Stimulated activated CD8-positive, alpha-beta memory T cell treated with anti-CD3 and anti-CD28 coated beads, Interleukin-7, amount 100 ng/mL, for 24 hours (primary cell): ENCODE measurements at places on chromosomes 7 and 10.

GRCh38 chr7:134104166-134104565 lies 23.0 kb upstream of the LRGUK start:
- DNase-seq, result no peak

GRCh38 chr7:121303422-121304101 lies 25.2 kb upstream of the WNT16 start:
- DNase-seq, result no peak

GRCh38 chr10:15211464-15211979 lies 43.0 kb upstream of the NMT2 start:
- DNase-seq, result no peak

DNA sequence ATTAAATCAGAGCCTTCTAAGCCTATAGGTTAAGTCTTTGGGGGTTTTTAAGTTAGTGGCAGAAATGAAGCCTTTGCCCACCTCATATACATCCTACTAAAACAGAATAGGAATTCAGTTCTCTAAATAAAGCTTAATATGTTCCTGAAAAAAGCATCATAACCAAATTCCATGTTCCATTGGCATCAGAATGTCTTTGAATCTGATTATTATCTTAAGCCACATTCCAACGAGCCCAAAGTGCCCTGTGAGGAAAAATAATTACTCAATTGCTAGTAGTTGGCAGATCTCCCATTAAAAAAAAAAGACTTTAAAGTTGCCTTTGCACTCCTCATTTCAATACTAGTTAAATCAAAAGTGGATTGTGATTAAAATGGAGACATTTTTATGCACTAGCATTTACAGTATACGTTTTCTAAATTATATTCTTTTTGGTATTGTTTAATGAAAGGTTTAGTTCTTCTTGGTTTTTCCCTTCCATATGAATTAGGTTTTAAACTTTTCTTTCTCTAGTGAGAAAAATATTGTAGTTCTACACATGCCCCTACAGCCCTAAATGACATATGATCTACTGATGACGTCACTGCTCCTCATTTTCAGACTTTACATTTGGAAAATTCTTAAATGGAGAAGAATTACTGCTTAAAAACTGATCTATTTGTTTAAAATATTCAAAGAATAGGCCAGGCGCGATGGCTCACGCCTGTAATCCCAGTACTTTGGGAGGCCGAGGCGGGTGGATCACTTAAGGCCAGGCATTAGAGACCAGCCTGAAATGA lies 54.3 kb upstream of the CABCOCO1 start:
- DNase-seq, result no peak

GRCh38 chr10:61701706-61702105 lies 39.0 kb downstream of the CABCOCO1 start:
- DNase-seq, result no peak

DNA sequence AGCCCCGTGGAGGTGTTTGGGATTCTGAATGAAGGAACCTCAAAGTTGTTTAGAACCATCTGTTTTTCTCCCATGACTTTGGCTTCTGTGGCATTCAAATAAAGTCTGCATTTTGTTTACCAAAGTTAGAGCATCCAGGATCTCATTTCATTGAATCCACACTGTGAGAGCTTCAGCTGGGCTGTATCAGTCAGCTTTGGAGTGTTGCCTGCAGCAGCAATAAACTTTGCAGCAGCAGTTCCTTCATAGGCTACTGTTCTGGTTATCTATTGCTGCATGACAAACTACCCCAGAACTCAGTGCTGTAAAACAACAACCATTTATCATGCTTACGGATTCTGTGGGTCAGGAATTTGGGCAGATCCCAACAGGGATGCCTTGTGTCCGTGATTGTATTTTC lies 1575.2 kb upstream of the LRRTM3 start:
- DNase-seq, result no peak

- DNase-seq, result no peak
Observed at GRCh38 chr10:133229265-133230043, 563 bp upstream of the UTF1 start.

DNA sequence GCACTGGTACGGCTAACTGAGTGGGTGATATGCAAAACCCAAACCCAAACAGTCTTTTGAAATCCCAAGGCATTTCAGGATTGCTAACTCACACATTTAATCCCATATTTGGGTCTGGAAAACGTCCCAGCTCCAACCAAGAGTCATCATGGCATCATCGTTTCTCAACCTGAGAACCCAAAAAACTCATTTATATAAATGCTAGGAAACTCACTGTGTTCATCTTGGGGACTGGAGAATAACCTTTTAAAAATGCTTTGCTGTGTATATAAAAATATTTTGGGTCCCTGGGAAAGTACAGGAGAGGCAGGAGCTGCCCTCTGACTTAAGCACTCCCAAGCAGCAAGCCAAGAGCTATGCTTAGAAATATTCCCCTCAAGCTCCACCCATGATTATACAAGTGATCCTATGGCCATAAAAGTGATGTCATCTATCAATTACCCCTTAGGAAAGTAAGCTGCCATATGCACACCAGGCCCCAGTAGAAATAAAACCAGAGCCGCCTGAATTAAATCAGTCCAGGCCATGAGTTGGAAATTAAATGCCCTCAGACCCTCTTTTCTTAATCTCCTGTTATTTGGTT lies 352.1 kb downstream of the FRMD4A start:
- no peak for DNase-seq

- DNase-seq, result no peak
Observed at GRCh38 chr10:44564361-44564760, 179.5 kb upstream of the CXCL12 start.

DNA sequence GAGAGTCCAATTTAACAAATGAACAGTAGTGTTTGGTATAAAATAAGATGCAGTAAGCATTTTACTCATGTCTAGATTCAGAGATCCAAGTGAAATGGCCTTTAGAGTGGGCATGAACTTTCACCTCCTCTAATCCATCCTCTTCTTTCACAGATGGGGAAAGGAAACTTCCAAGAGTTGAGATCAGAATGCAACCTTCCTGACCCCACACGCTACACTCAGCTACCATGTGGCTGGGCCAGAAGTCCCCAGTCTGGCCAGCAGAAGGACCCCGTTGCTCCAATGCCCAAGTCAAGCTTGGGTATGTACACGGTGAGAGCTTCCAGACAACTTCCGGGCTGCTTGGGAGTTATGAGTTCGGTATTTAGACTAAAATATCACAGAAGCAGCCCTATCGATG lies 228.0 kb downstream of the ELMO1 start:
- DNase-seq, result no peak

DNA sequence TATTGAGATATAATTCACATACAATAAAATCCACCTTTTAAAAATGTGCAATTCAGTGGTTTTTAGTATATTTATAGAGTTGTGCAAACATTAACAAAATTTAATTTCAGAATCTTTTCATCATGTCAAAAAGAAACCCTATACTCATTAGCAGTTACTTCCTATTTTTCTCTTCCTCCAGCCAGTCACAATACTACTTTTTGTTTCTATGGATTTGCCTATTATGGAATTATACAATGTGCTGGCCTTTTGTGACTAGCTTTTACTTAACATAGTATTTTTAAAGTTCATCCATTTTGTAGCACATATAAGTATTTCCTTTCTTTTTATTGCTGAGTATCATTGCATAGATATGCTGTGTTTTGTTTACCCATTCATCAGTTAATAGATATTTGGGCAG lies 199.9 kb upstream of the IMMP2L start:
- DNase-seq, result no peak

GRCh38 chr7:90775383-90775965 lies 179.4 kb downstream of the CDK14 start:
- no peak for DNase-seq

- DNase-seq, result no peak
Observed at GRCh38 chr10:79135790-79136189, 67.0 kb downstream of the ZMIZ1 start.

DNA sequence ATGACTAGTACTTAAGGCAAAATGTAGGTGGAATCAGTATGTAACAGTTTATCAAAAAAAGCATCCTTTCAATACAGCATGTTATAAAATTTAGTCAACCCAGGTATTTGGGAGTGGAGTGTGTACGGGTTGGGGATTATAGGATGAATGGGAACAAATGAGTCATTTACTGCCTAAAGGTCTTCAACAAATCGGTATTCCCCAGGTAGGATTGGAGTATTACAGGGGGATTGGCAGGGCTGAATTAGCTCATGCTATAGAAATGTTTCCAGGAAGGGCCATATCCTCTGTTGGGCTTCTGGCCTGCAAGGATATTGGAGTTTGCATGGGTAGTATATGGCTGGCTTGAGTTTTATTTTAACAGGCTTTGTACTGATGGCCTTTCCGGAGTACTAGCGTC lies 723.7 kb downstream of the SORCS1 start:
- DNase-seq, result no peak

- no peak for DNase-seq
Observed at GRCh38 chr7:36916619-36917018, 192.3 kb upstream of the AOAH start.

- no peak for DNase-seq
Observed at GRCh38 chr7:70782796-70783195, 349.1 kb upstream of the GALNT17 start.

- peak; percentile 23 for DNase-seq
Observed at GRCh38 chr10:70656489-70656888, 15.8 kb upstream of the ADAMTS14 start.

DNA sequence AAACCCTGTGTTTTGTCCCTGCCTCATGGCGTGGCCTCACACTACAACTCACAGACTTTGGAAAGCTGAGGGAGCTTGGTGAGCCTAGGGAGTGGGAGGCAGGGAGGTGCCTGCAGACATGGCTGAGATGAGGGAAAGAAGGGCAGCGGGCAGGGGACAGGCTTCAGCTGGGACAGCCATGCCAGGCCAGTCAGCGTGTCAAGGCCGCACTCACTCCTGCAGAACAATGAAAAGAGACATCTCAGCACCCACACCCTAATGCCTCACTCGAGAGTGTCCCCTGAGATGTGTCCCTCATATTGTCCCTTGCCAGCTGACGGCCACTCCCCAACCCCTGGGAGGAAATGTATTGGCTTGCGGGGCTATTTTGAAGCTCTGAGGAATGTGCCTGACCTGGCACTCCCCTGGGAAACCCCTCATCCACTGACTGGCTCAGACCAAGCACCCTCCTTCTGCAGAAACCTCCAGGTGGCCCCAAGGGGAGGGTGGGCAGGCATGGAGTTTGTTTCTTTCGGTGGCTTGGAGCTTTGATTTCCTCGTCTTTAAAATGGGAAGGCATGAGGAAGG lies 31.6 kb downstream of the SH3PXD2A start:
- no peak for DNase-seq

DNA sequence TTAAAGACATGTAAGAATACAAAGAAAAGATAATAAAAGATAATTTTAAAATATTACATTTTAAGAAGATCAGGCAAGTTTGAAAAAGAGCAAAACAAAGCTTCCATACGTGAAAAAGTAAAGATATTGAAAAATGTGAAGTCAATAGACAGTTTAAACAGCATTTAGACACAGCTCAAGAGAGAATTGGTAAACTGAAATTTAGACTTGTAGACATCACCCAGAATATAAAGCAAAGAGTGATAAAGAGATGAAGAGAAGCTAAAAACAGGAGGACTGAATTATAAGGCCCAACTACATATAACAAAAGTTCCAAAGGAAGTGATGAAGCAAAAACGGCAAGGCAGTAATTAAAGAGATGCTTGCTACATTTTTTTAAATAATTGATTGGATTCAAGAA lies 13.8 kb downstream of the ADAM12 start:
- no peak for DNase-seq

- DNase-seq, result no peak
Observed at GRCh38 chr10:58143944-58144343, 123.8 kb downstream of the IPMK start.

GRCh38 chr10:63414481-63415260 lies 51.1 kb downstream of the JMJD1C start:
- DNase-seq, result no peak

- no peak for DNase-seq
Observed at GRCh38 chr7:116354171-116354545, 143.8 kb downstream of the TES start.

- DNase-seq, result no peak
Observed at GRCh38 chr7:64990216-64990615, 620 bp downstream of the ZNF117 start.

GRCh38 chr7:135666846-135667245 lies 4.5 kb downstream of the STMP1 start:
- no peak for DNase-seq

- DNase-seq, result no peak
Observed at GRCh38 chr7:12210179-12211053, 678 bp upstream of the TMEM106B start.

GRCh38 chr10:111756217-111757061 lies 427.1 kb downstream of the GPAM start:
- no peak for DNase-seq

DNA sequence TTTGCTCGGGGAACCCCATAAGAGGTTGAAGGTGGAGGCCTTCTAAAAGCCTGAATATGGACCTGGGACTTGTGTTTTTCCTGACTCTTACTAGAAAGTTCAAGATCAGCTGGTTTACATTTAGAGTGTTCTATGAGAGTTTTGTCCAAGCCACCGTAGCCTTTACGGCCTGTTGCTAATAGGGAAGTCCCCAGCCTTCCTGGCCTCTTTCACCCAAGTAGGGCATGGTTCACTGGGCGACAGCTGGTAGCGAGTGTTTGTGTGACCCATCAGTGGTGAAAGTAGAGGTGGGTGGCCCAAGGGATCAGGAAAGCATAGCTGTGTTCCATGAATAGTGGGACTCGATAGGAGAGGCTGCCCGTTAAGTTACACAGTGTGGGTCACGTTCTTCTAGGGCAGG lies 60.1 kb downstream of the RABGEF1 start:
- no peak for DNase-seq

DNA sequence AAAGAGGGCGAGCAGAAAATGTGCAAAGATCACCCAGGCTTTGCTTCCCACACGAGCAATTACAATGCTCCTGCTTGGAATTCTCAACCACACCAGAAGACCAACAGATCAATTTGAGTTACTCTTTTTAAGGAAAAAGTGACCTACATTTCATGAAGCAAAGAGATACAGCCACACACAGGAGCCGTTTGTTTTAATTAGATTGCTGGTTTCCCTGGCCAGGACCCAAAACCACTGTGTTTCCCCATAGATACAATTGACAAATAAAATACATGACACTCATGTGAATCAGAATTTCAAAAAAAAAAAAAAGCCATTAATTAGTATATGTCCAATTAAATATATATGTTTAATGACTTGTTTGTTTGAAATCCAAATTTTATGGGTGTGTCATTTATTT lies 458.3 kb downstream of the PLXDC2 start:
- no peak for DNase-seq

GRCh38 chr10:66983475-66983818 lies 57.6 kb downstream of the LRRTM3 start:
- DNase-seq, result no peak

DNA sequence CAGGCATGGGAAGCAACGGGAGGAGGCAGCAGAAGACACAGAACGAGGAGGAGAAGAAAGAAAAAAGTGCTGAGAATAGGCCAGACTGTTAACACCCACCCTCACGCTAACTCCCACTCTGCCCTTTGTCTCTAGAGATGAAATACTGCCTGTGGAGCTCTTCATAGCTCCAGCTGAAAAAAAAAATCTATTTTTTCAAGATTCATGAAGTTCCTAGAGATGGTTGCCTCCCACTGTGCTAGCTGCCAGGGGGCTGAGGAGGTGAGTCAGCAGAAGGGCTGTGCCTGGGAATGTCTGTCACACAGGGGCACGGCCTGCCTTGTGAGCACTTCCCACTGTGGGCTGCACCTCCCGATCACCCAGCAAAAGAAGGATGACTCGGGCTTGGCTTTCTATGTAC lies 144.5 kb downstream of the RNF216 start:
- no peak for DNase-seq
